ENCODE measurements at places on chromosomes 7 and 10.

GRCh38 chr10:49679480-49679893, at the start of gene C10orf53:
TSS of gene C10orf53 (plus strand) at chr10:49679651. CDS start at chr10:49679698, 47 bp downstream.
- DNase-seq = peak; percentile 61

GRCh38 chr7:32869716-32870115, 21.8 kb downstream of the KBTBD2 start:
- no peak for DNase-seq

GRCh38 chr7:151847681-151848081, 29.2 kb downstream of the PRKAG2 start:
- no peak for DNase-seq

- DNase-seq = no peak
Observed at GRCh38 chr7:64312826-64313225, 935 bp upstream of the ZNF736 start.

DNA sequence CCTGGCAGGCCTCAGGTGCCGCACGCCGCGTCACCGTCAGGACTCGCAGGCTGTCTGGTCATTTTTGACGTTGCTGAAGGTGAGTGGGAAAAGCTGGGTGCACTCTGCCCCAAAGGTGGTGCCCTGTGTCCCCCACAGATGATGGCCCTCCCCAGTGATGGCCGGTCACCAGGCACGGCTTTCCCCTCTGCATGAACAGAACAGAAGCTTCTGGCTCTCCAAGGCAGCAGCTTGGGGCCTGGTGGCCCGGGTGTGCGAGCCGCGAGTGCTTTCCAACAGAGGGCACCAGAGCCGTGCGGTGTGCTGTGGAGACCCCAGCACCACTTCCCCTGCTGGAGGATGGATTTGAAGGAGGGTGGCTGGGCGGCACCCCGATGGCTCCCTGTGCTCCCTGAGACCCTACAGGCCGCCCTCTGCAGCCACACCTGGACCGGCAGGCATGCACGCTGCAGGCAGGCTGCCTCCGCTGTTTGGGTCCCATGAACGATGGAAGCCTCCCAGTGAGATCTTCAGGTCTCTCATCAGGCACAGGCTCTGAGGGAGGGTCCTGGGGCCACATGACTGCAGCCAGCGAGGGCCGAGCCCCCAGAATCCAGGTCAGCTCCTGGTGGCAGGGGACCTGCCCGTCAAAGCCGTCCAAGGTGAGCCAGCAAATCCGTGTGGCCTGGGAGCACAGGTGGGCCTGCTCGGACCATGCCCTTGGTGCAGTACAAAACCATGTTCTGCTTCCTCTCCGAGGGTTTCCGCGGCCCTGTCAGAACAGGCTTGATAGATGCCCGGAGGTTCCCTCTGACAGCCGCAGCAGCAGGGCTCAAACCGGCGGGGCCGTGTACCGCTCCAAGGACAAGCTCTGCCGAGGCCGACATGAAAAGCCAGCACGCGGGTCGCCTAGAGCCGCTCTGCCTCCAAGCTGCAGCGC, 195.4 kb downstream of the EBF3 start:
- DNase-seq = no peak

GRCh38 chr10:88592906-88593305, 6.3 kb downstream of the LIPJ start:
- DNase-seq = no peak

DNA sequence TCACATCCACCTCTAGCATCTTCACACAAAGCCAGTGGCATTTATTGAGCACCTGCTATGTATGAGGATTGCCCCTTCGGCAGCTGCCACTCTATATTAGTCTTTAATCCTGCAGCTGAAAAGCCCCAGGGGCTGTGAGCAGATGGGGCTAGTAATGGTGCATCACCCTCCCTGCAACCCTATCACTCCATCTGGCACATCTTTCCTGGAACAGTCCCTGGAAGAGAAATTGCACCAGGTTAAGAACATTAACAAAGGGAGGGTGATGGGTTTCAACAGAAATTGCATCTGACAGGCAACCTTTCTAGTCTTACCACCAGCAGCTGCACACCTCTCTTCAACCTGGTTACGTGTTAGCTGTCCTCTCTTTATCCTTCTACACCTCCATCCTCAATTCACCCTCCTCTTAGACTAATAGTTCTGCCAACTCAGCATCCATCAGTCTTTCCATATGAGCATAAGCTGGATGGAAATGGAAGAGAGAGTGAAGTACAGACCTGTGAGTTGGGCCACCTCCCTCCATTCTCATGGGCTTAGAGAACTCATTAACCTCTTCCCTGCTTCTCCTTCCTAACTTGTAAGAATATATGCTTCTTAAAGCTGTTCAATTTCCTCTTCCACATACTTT, 168.6 kb upstream of the NEBL start:
- DNase-seq = peak; percentile 92

- no peak for DNase-seq
Observed at GRCh38 chr7:29848941-29849340, 42.6 kb downstream of the WIPF3 start.

DNA sequence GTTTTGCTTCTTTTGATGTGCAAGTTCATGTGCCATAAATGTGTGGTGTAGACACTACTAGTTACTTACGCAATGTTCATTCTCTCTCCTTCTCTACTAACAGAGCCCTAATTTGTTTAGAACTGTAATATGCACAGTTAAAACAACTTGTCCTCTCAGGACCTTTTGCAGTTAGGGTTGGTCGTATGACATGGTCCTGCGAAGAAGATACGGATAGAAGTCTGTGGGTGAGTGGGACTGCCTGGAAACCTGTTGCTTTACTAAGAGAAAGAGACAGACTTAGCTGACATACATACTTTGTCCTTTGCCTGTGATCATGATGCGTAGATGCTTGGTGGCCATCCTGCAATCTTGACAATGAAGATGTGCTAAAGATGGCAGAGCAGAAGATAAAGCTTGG, 51.1 kb downstream of the PRPF18 start:
- DNase-seq = no peak

- no peak for DNase-seq
Observed at GRCh38 chr10:42482411-42482810, 156.0 kb downstream of the ZNF33B start.

DNA sequence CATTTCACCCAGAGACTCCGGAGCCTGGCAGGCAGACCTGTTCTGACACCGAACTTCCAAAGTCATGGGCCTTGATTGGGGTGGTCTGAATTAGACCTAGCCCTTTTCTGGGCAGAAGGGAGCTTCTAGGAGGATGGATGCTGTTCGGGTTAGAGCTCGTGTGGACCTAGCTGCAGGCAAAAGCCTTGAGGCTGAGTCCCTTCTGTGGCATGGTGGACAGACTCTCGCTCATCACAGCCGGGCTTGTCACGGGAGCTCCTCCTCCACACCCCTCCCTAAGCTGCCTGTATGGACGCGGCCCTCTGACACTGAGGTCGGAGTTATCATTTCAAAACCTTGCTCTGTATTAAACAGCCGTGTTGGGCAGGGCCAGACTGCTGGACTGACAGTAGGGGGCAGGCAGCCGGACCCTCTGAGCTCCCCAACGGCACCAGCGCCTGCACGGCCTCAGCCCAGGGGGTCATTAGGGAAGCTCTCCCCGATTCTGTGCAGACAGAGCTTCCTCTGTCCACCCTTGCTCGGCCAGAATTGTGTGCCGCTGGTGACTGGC, 2.2 kb downstream of the IRF5 start:
- DNase-seq = no peak

- DNase-seq = no peak
Observed at GRCh38 chr7:77506899-77507298, 30.2 kb upstream of the PTPN12 start.

DNA sequence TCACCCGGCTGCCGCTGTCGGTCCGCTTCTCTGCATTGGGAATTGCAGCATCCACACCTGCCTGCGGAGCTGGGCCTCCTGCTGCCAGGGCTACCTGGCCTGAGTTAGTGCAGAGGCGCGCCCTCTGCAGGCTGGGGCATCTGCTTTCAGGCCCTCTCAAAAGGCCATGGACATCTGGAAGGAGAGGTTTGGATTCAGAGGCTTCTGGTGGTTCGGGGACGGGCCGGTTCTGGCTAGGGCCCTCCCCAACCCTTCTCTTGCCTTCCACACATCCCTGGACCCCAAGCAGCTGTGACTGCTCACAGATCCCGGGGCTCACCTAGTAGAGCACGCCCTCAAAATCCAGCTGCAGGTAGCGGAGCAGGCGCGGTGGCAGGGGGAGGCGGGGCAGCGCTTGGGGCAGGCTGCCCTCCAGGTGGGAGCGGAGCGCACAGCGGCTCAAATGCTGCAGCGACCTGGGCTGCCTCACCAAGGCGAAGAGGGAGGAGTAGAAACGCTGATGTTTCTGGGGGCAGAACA, 8.4 kb upstream of the GBX1 start:
- DNase-seq = no peak

DNA sequence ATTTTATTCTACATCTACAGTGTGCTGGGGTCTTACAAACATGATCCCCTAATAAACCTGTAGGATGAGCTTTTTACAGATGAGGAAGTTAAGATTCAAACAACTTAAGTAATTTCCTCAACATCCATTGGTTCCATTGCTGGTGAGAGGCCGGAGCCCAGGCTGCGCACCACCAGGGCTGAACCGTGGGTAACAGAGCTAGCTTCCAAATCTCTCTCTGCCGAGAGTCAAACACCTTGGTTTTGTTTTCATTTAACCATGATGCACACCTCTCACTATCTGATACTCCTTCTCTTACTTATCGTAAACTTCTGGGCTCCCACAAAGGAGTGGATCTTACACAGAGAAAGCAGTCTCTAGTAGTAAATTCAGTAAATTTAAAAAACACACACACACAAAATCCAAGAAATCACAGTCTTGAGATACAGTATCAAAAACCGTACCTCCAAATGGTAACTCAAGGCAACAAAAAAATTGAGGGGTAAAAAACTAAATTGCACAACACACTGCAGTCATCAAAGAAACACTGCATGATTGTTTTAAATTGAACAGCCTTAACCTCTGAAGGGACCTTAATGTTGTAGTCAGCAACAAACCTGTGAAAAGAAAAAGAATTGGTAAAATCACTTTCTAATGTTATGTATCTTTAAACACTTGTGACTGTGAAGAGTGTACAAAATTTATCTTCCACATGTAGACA, 20.5 kb downstream of the SGMS1 start:
- DNase-seq = no peak

GRCh38 chr10:120931423-120931822, 80.3 kb downstream of the WDR11 start:
- no peak for DNase-seq

- no peak for DNase-seq
Observed at GRCh38 chr7:1320616-1321240, 88.1 kb downstream of the UNCX start.

GRCh38 chr7:69256634-69257081, 341.6 kb upstream of the AUTS2 start:
- DNase-seq = peak; percentile 84

GRCh38 chr10:79241629-79241989, 105.7 kb upstream of the PPIF start:
- DNase-seq = no peak

DNA sequence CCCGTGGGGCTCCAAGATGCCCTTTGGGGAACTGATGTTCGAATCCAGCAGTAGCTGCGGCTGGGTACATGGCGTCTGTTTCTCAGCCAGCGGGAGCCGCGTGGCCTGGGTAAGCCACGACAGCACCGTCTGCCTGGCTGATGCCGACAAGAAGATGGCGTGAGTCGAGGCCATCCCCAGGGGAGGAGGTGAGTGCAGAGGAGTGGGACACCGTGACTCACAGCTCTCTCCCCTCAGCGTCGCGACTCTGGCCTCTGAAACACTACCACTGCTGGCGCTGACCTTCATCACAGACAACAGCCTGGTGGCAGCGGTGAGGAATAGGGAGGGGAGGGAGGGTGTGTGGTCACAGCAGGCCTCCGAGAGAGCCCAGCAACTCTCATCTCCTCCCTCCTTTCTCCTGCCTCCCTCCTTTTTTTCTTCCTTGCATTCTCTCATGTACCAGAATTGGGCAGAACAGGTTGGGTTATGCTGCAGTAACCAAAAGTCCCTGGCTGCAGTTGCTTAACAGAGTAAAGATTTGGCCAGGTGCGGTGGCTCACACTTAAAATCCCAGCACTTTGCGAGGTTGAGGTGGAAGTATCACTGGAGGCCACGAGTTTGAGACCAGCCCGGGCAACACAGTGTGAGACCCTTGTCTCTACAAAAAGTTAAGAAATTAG, 16.5 kb downstream of the ARPC1B start:
- DNase-seq = no peak

DNA sequence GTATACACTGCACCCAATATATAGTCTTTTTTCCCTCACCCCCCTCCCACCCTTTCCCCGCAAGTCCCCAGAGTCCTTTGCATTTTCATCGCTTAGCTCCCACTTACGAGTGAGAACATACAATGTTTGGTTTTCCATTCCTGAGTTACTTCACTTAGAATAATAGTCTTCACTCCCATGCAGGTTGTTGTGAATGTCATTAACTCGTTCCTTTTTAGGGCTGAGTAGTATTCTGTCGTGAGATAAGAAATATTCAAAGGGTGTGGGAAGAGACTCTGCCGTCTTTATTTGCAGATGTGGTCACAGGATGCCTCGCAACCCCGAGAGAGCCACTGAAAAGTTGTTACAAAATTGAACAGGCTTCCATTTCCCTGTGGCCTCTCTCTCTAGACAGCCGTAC, 137.9 kb upstream of the SH2B2 start:
- no peak for DNase-seq

- DNase-seq = no peak
Observed at GRCh38 chr7:81811956-81812865, 42.4 kb upstream of the HGF start.

DNA sequence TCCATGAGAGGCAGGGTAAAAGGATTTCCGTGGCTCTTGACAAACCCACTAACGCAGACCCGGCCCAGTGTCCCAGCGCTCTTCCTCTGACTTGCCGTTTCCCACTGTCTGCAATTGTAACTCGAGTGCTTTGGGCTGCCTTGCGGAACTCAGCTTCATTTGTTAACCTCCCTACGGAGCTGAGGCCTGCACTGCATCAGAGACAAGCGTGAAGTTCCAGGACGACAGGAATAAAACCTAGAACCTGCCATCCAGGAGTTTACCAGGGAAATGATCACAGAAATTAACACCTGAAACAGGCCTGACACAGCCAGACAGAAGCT, 76.2 kb downstream of the SFMBT2 start:
- DNase-seq = no peak

- DNase-seq = no peak
Observed at GRCh38 chr7:51158742-51159445, 157.7 kb downstream of the COBL start.

GRCh38 chr10:108465871-108466641, 1301.5 kb upstream of the SORCS1 start:
- DNase-seq = no peak

GRCh38 chr10:112955582-112956421, 5.8 kb downstream of the TCF7L2 start:
- no peak for DNase-seq

GRCh38 chr7:28062197-28062991, 118.2 kb downstream of the JAZF1 start:
- peak; percentile 63 for DNase-seq
